ENCODE measurements at places on chromosomes 7 and 10.

GRCh38 chr10:124642088-124642710 lies 102.0 kb downstream of the FAM53B start:
- no peak for DNase-seq

GRCh38 chr10:35379226-35380137 lies 43.2 kb downstream of the CCNY start:
- peak; percentile 34 for DNase-seq

GRCh38 chr7:149145031-149145845 lies 2.0 kb upstream of the ZNF398 start:
- DNase-seq = peak; percentile 23

DNA sequence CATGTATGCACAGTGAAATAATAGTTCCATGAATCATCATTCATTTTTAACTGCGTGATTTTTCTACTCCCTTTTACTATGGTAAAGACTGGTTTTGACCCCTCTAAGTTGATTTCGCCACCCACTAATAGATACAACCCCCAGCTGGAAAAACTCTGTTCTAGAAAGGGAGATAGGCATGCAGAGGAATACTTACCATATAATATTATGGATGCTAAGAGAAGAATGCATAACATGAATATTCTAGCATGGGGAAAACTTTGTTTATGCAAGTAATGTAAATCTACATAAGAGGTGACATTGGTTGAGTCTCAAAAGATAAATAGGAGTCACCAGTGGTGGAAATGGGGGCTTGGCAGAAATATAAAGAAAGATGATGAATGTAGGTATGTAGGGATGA lies 97.3 kb upstream of the MBL2 start:
- DNase-seq = no peak

- no peak for DNase-seq
Observed at GRCh38 chr7:140440593-140440992, 36.7 kb downstream of the RAB19 start.

GRCh38 chr7:133676805-133677370 lies 424.0 kb downstream of the EXOC4 start:
- DNase-seq = no peak

GRCh38 chr7:24336461-24336860 lies 52.5 kb downstream of the NPY start:
- DNase-seq = peak; percentile 64

- no peak for DNase-seq
Observed at GRCh38 chr7:84277628-84278224, 83.1 kb upstream of the SEMA3A start.

DNA sequence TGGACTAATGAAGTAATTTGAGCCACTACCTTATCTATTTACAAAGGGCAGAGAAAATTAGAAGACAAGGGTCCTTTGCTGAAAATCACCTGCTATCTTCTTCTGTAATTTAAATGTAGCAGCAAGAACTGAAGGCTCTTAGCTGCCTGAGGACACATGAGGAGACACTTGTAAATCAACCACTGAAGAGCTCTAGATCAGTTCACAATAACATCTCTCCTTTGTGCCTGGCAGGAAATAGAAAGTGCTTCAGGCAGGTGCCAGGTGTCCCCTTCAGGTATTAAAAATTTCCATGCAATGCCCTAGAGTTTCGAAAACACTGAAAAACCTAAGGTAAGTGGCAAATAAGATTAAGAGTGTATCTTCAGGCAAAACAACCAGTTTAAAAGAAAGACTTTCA lies 474.6 kb downstream of the GRM8 start:
- DNase-seq = no peak

GRCh38 chr7:85972504-85973141 lies 671.1 kb upstream of the GRM3 start:
- no peak for DNase-seq

GRCh38 chr10:117622471-117623184 lies 80.1 kb downstream of the EMX2 start:
- no peak for DNase-seq

DNA sequence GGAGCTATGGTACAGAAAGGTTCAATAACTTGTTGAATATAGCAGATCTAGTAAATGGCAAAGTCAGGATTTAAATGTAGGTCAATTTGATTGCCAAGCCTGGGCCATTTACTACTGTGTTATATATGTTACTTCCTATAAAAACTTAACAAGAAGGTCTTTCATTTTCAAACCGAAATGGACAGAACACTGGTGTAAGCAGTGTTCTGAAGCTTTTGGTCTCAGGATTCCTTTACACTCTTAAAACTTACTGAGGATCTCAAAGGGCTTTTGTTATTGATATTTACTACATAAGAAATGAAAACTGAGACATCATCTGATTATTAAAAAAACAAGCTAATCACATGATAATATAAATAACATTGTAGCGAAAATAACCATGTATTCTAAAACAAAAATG lies 114.7 kb downstream of the PTEN start:
- DNase-seq = no peak

- DNase-seq = no peak
Observed at GRCh38 chr7:116957874-116958273, 4.6 kb downstream of the ST7 start.

DNA sequence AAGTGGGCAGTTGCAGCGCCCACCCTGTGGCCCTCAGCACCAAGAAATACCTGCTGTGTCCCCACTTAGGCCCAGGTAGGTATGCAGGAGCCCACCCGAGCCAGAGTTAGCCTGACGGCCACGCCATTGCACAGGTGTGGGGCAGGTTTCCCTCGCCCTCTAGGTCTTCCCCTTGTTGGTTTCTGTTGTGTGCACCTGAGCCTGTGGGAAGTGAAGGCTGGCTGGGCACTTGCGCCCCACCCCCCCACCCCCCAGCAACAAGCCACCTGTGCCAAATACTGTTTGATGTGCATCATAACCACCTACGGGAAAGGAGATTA lies at the start of gene CCDC201:
Gene CCDC201 (minus strand): TSS at position 48 of the 320 bp plus-strand sequence. CDS start 75 bp downstream, outside the sequence.
- no peak for DNase-seq

- DNase-seq = no peak
Observed at GRCh38 chr10:95469676-95470075, 91.5 kb downstream of the SORBS1 start.

- DNase-seq = no peak
Observed at GRCh38 chr10:49313501-49314070, 14.6 kb downstream of the C10orf71 start.

DNA sequence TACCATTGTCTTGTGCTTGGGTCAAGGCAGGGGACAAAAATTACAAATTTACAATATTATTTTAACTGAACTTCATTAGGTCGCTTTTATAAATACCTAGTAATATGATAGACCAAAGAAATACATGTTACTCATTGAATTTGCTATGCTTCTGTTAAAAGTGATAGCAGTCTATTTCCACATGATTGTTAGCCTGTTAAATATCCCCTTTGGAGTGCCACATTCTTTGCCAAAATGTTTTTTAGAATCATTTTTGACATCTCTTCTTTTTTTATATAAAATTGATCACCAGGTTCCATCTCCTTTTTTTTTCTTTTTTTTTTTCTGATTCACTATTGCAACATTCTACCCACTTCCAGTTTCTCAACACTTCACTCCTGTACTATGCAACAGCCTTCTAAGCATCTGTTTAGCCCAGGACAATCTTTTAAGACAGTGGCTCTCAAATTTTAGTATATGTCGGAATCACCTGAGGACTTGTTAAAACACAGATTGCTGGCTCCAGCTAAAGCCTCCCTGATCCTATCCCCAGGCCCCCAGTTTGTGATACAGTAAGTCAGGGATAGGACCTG lies 16.4 kb upstream of the NDUFA5 start:
- DNase-seq = no peak

DNA sequence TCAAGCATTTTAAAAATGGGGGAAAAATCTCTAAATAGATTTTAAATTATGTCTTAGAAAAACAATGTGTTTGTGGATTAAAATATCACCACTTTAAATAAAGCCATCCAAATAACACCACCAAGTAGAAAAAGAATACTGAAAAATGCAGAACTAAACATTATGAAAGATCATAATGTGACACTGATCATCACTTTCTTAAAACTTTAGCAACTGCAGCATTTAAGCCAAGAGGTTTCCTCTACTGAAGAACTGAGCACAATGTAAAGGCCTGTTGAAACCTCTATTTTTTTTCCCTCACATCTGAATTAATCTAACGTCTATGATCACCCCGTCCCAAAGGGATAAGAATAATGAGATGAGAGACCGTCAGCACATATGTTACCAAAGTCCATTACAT lies 18.6 kb downstream of the MINDY3 start:
- DNase-seq = no peak

GRCh38 chr7:22146961-22147512 lies 201.3 kb upstream of the CDCA7L start:
- DNase-seq = peak; percentile 41

DNA sequence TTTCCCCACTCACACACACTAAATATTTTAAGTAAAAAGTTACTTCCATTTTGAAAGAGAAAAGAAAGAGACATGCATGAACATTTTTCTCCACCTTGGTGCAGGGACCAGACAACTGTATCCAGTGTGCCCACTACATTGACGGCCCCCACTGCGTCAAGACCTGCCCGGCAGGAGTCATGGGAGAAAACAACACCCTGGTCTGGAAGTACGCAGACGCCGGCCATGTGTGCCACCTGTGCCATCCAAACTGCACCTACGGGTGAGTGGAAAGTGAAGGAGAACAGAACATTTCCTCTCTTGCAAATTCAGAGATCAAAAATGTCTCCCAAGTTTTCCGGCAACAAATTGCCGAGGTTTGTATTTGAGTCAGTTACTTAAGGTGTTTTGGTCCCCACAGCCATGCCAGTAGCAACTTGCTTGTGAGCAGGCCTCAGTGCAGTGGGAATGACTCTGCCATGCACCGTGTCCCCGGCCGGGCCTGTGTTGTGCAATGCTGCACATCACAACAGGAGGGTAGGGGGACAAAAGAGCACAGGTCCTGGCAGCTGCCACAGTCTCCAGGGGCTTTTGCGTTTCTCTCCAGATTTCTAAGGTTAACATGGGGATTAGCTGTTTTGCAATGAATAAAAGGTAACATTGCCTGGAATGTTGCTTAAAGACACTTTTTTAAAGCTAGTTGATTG lies 146.5 kb downstream of the EGFR start:
- DNase-seq = no peak

- no peak for DNase-seq
Observed at GRCh38 chr10:15140698-15141097, 27.8 kb downstream of the NMT2 start.

GRCh38 chr7:18174996-18175395 lies 147.3 kb upstream of the PRPS1L1 start:
- DNase-seq = no peak

DNA sequence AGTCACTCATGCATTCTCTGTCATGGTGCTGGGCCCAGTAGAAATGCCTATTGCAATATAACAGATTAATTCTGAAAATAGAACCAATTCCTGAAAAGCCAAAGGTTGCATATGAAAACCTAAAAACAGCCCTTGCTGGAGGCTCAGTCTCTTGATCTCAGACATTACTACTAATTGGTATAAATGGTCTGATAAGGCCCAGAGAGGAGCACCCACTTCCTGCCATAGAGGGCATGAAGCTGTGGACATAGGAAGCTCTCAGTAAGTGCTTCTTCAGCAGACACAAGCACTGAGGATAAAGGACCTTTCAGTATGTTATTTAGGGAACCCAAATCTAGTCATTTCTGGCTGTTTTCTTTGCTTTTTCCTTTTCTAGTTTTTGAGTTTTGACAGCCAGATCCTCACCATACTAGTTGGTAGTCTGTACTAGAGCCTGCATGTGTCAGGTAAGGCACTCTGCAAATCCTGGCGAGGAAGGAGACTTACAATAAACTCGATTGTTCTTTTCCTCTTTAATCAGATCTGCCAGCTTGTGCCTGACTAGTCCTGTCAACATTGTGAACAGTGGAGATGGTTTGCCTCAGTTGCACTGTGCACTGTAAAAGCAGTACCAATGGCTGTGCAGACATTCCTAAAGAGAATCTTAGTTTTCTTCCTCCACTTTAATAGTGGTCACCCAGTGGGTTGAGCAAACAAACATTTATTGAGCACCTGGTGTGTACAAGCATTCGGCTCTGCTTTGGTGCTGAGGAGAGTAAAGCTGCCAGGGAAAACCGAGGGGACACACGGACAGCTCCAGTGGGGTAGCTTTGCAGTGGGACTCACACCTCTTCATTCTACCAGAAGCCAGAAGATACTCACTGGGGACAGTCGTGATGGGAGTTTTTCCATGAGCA lies 140.9 kb downstream of the CHN2 start:
- no peak for DNase-seq

DNA sequence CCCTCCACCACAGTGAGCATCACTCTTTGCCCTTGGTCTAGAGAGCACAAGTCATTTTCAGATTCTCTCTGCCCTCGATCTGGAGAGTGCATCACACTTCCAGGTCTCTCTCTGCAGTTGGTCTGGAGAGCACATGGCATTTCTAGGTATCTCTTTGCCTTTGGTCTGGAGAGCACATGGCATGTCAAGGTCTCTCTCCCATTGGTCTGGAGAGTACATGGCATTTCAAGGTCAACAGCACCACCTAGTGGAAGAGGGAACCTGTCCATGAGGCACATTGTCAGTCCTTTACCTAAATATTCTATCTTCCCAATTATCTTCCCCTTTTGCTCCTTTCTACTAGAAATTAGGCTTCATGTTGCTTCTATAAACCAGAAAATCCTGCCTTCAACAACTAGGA lies 1139.4 kb downstream of the XPNPEP1 start:
- peak; percentile 50 for DNase-seq

DNA sequence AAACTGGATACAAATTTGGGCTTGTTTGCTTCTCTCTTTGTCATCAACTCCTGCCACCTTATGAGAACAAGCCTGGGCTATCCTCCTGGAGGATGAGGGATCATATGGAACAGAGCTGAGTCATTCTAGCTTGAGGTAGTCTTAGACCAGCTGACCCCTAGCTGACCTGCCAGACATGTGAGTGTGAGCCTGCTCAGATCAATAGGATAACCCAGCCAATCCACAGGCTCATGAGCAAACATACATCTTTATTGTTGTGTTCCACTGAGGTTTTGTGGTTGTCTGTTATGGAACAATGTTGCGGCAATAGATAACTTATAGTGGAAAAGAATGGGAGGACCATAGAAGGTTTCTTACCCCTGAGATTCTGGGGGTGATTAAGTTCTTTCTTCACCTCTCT lies 54.5 kb upstream of the FAM180A start:
- DNase-seq = no peak

DNA sequence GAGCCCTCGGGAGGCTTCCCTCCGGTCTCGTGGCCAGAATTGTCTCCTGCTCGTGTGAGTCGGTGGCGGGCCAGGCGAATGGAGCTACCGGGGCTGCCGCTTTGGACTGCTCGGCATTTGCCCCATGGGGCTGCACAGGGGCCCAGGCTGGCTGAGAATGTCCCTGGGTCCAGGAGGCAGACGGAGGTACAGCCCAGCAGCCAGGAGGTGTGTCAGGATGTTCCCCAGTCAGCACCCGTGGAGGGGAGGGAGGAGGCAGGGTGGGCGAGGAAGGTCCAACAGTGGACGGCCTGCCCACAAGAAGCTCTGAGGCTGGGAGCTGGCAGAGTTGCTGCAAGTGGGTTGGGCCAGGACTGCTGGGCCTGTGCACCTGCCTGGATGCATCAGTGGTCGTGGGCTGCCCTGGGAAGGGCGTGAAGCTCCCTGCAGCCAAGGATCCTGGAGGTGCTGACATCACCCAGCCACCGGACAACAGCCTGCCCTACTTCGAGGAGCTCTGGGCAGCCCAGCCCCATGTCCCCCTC lies 46.4 kb downstream of the PDGFA start:
- no peak for DNase-seq

Measured in activated CD4-positive, alpha-beta T cell treated with anti-CD3 and anti-CD28 coated beads for 36 hours (primary cell).